Thymus (tissue), 14 donors: ENCODE measurements at places on chromosomes 11 and 22.

DNA sequence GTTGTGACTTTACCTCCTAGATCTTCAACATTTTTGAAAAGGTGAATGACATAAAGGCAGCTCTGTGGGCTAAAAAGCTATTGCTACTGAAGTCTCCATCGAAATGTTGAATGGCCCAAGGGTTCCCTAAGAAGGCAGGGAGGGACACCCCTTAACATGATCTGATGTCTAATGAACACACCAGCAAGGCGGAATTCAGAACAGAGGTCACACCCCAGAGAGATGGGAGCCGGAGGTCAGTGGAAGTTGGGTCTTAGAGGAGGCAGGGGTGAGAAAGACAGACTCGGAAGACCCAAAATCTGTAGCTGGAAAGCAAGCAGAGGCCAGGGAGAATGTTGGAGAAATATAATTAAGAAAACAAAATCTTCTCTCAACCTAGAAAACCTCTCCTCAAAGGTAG is 79.0 kb downstream of the TRIM29 start:
- DNase-seq, result no peak

- DNase-seq, result no peak
These were observed 333.0 kb upstream of the DDI1 start for GRCh38 chr11:103703437-103703836.

- no peak for DNase-seq
These were observed 10.7 kb downstream of the NDUFV1 start for GRCh38 chr11:67617243-67617953.

- no peak for DNase-seq
These were observed 42.1 kb downstream of the PRDM10 start for GRCh38 chr11:129960216-129961214.
